Upper lobe of right lung (tissue), 1 donor: ENCODE measurements at places on chromosomes 3 and 15. TPM values are rescaled to one million over a fixed set of nuclear protein-coding genes. Genes with fewer than 3 reads are reported as not detected.

Gene KCNMB3
- total RNA-seq = 2.5 TPM

DNA sequence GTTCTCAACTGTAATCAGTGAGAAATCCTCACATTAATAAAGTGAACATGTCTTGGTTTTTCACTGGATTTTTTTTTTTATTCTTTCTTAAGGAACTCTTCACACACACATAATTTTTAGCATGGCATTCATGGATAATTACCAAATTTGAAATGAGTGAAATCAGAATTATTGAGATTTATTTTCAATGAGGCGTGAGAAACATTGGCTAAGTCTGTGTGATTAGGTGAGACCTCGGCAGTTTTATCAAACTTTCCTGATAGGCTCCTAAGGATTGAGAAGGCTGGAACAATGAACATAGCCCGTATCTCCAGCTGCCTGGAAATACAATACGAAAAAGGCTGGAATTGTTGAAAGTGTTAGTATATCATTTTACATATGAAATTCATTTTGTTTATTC lies 35.5 kb downstream of the MDFIC2 start:
- DNase-seq = no peak

DNA sequence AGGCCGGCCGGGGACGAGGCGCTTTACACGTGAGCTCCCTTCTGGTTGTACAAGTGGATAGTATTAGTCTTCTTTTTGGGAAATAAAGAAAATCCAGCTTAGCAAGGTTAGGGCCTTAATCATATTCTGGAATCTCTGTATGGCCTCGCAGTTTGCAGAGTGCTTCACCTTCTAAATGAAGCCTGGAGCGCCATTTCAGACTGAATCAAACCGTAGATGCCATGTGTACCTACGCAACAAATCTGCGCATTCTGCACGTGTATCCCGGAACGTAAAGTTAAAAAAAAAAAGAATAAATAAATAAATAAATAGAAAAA lies 322 bp upstream of the P3H2 start:
- no peak for DNase-seq

GRCh38 chr3:56725175-56725574 lies 42.1 kb upstream of the TASOR start:
- no peak for DNase-seq

GRCh38 chr3:44476963-44477311 lies 533 bp downstream of the ZNF445 start:
- DNase-seq = no peak

- no peak for DNase-seq
Measured at GRCh38 chr15:37019479-37020433, 80.6 kb downstream of the MEIS2 start.
